ENCODE measurements at places on chromosomes 6 and 20. TPM values are rescaled to one million over a fixed set of nuclear protein-coding genes. Genes with fewer than 3 reads are reported as not detected.

Gene OR2H2
- not detected for total RNA-seq

Gene HLA-DOA
- 4.8 TPM for total RNA-seq

Gene CLIC5
- total RNA-seq = 6.6 TPM

Gene PSMB1
- total RNA-seq = 286 TPM

Gene OR2B6
- total RNA-seq = not detected

Gene TGM3
- not detected for total RNA-seq

Gene CDSN
- total RNA-seq = not detected

Gene EBF4
- 0.61 TPM for total RNA-seq

Gene TCP11
- total RNA-seq = not detected

Gene ZBTB12
- 3.6 TPM for total RNA-seq

Gene MOG
- total RNA-seq = not detected

Gene ETV7
- total RNA-seq = 0.38 TPM

Gene THBS2
- not detected for total RNA-seq

Gene MYLK2
- total RNA-seq = 0.19 TPM

Gene C4B
- 3.6 TPM for total RNA-seq

Gene MAFB
- total RNA-seq = 0.04 TPM

Gene ZNF341
- 4.3 TPM for total RNA-seq

Gene SCRT2
- not detected for total RNA-seq

Gene MYCT1
- not detected for total RNA-seq
